ENCODE measurements at places on chromosomes 5 and 9.

DNA sequence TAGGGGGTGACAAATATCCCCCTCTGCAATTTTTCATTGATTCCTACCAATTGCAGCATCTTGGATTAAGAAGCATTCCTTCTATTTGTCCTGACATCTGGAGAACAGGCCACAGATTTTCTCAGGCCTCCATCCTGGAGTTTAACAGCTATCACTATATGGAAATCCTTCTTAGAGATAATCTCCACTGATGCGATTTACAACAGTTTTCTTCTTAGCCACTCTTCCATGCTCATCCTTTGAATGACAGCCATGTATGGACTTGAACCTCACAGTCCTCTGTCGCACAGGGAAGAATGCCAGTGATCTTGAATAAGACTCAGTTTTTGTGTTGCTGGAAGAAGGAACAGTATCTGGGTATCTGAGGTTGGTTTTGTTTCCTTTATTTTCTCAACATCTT lies 73.2 kb downstream of the PGM5 start:
- no peaks in the 10 kb centered on the region for H3K36me3 ChIP-seq
- H3K27ac ChIP-seq = no peak overlapping the region
- no peak overlapping the region for H3K4me3 ChIP-seq
- H3K4me1 ChIP-seq = no peaks in the 10 kb centered on the region
- peaks cover 13% of the 10 kb centered on the region for H3K27me3 ChIP-seq

GRCh38 chr9:123757547-123757946 lies 172.4 kb downstream of the DENND1A start:
- DNase-seq = no peak
- H3K36me3 ChIP-seq = peaks cover 2% of the 10 kb centered on the region

- DNase-seq = no peak
- no peaks in the 10 kb centered on the region for H3K36me3 ChIP-seq
- no peaks in the 10 kb centered on the region for H3K27me3 ChIP-seq
- peaks cover 41% of the 10 kb centered on the region for H3K4me1 ChIP-seq
These were observed 5.5 kb downstream of the C9orf85 start for GRCh38 chr9:71916834-71917534.

DNA sequence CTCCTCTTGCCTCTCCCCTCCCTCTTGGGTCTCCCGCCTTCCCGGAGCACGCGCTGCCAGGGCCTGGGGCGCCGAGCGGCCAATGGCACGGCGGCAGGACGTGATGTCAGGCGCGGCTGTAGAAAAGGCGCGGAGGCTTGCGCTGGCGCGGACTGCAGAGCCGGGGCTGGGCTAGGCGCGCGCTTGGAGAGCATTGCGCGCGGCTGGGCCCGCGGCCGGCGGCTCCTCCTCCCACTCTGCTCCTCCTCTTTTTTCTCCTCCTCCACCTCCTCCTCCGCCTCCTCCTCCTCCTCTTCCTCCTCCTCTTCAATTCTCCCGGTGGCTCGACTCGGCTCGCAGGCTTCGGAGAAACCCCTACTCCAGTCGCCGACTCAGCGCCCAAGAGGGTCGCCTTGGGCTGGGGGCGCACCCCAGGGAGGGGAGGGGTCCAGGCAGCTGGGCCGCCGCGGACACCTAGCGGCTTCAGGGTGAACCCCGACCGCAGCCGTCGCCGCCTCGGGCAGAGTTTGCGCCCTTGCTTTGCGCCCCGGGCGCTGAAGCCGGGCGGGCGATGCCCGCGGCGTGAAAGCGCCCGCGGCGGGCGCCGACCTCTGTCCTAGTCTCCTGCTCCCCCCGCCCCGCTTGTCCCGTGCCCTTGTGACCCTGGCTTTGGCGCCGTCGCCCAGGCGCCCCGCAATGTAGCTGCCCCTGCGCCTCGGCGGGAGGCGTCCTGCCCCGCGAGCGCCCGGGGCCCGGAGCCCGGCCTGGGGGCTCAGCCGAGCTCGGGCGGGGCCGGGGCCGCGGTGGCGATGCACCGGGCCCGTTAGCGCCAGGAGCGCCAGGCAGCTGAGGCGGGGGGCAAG lies at the start of gene LHX2:
LHX2 (plus strand) TSS at position 309 of the 842 bp plus-strand sequence. CDS start 581 bp downstream, outside the sequence.
- peak within 1 kb of the TSS; percentile 67 for H3K4me3 ChIP-seq
- H3K27ac ChIP-seq = no peak within 1 kb of the TSS
- H3K27me3 ChIP-seq = peaks cover 66% of the 10 kb centered on the region

DNA sequence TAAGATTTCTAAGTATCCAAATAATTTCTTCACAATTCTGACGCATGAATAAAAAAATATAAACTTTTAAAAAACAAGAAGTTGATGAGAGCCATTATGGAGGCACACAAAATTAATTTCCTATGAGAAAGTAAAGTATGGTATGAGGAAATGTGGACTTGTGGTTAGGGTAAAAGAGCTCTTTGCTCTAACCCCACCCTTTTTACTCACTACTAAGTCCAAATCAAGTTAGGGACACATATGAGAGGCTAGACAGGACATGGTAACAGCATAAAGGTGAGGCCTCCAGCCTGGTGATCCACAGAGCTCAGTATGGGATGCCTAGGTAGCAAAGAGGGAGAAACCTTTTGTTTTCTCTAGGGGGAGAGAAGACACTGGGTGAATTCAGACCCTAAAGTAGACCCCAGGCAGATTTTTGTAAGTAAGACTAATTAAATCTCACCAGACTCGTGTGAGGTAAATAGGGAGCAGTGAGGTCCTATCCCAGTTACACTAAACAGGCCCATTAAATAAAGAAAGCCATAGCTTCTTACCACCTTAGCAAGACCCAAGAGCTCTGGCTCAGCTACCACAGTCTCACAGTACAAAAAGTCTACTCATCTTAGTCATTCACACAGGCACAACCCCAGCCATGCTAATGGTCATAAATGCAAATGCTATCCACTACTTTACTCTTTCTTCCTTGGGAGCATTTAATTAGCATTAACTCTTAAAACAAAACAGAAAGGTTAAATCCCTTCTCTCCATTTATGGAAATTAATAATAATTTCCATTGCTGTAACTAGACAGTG lies 42.6 kb downstream of the MLLT3 start:
- no peak for DNase-seq
- H3K4me3 ChIP-seq = no peak overlapping the region
- no peaks in the 10 kb centered on the region for H3K4me1 ChIP-seq
- peaks cover 4% of the 10 kb centered on the region for H3K27me3 ChIP-seq

Measured in chondrocyte (in vitro differentiated cells).